ENCODE measurements at places on chromosomes 7 and 10.

DNA sequence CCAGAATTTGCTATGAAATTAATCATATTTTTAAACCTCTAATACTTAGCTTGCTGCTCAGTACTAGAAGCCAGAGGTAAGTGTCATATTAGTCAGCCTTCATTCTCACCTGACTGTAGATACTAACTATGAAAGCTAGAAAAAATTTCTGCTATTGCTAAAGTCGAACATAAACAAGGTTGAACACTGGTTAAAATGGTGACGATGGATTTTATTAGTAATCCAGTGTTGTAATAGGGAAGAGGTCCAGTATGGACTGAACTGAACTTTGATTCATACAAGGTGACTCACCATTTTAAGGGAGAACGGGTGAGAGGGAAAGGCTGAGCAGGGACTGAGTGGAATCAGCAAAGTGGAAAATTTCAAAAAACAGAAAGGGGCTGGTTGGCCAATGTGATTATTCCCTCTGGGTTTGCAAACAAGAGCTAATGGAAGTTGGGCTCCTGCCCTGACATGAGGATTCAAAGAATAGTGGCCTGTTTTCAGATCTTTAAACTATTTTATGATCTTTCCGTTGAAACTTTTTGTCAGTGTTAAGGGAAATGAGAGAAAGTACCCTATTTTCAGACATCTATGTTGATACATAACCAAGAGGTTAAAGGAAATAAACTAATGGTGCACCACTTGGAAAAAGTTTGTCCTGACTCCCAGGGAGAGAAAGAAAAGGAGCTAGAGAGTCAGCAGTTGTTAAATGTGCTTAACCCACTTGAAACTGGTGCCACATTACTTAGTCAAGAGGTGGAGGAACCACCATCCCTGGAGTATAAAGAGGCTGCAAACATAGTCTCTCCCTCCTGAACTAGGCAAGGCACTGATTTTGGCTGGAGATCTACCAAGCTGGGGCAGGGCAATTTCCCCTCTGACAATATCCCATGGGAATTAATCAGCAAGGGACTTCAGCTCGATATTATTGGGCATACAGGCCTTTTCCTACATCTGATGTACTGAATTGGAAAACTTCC is 15.3 kb upstream of the AKR1C1 start:
- ATAC-seq, result no peak

- ATAC-seq, result no peak
Observed at GRCh38 chr10:108411206-108411605, 1246.7 kb upstream of the SORCS1 start.

DNA sequence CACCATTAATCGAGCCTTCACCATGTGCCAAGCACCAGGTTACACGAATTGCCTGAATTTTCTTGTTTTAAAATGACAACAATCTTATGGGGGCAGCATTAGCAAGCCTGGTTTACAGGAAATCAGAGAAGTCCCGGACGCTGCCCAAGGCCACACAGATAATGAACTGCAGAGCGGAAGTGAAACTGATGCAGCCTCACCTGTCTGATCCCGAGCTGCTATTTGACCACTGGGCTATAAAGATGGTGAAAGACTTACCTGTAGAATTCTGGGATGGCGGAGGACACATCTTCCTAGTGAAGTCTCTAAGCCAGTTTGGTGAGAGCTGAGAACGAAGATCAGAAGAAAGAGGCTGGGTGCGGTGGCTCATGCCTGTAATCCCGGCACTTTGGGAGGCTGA is 21.7 kb upstream of the GALNTL5 start:
- no peak for ATAC-seq

- ATAC-seq, result no peak
Observed at GRCh38 chr10:60382946-60383681, 6.6 kb downstream of the ANK3 start.

- no peak for ATAC-seq
Observed at GRCh38 chr7:150371996-150372270, 3.3 kb downstream of the REPIN1 start.

DNA sequence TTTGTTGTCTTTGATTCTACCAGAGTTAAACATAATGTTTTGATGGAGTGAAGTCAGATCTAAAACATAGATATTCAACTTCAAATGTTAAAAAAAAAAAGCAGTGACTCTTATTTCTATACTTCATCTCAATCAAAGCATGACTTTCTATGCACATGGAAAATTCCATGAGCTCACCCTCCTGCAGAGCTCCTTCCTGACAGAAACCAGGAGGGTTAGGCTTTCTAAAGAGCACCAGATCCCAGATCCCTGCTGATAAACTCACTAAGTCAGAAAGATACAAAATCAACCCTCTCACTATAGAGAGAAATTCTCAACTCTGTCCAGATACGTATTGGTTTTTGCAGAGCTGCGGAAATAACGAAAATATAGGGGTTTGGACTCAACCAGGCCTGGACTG is 122.6 kb downstream of the FAM107B start:
- no peak for ATAC-seq

DNA sequence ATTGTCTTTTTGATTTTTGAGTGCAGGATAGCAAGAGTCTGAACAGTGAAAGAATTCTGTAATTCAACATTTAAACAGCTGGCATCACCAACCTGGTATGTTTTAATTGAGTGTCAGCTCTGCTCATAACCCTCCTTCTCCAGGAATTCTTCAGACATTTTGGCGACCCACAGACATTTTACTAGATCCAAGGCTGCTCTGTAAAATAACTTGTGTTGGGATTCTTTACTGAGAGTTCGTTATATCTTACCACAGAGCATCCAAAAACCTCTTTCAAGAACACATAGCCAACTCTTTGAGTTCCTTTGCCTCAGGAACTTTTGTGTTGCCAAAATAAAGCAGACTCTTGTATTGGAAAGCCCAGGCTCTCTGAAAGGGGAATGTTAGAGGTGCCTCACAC is 27.7 kb upstream of the SORCS3 start:
- ATAC-seq, result no peak

DNA sequence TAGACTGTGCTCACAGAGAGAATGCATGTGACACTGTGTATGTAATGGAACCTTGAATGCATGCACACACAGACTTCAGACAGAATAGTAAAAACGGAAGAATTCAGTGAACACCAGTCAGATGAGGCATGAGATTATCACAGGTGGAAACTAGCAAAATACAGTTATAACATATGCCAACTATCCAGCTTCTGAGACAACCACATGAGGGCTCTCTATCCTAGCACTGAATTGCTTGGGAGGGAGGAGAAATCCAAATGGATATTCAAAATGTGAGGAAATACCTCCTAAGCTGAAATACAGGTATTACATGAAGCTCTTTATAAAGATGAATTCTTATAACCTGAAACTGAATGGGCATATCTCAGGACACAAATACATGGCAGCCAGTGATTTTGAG is 30.6 kb downstream of the GARS1 start:
- ATAC-seq, result no peak

DNA sequence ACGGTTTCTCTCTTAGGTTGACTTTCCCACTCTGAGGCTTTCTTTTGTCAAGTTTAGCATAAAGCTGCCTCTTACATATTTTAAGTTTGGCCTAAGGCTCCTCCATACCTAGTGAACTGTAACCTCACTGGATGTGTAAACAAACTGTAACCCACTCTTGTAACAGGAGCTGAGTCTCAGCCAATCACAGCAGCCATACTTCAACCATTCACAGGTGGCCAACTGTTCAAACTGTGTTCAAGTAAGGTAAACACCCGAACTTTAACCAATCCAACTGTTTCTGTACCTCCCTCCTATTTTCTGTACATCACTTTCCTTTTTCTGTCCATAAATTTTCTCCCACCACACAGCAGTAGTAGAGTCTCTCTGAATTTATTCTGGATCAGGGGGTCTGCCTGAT is 7.7 kb upstream of the NRBF2 start:
- ATAC-seq, result no peak

GRCh38 chr10:5968681-5969453 is 8.5 kb downstream of the IL15RA start:
- peak; percentile 15 for ATAC-seq

DNA sequence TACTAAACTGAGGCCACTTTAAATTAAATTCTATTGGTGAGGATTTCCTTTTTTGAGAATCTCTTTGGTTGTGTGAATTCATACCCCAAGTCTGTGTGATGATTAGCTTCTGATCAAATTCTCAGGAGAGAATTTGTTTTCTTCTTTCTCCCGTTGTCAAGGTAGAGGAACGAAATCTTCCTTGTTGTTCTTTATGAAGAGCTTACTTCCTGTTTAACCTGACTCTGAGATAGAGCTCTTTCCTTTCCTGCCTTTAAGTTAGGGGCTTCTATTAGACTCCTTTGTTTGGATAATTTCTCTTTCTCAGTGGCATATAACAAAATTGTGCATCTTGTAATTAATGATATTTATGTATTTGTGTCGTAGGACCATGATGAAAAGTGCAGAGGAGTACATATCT is 572.1 kb downstream of the REEP3 start:
- no peak for ATAC-seq

- ATAC-seq, result no peak
Observed at GRCh38 chr7:20276705-20277472, 53.8 kb upstream of the ITGB8 start.

DNA sequence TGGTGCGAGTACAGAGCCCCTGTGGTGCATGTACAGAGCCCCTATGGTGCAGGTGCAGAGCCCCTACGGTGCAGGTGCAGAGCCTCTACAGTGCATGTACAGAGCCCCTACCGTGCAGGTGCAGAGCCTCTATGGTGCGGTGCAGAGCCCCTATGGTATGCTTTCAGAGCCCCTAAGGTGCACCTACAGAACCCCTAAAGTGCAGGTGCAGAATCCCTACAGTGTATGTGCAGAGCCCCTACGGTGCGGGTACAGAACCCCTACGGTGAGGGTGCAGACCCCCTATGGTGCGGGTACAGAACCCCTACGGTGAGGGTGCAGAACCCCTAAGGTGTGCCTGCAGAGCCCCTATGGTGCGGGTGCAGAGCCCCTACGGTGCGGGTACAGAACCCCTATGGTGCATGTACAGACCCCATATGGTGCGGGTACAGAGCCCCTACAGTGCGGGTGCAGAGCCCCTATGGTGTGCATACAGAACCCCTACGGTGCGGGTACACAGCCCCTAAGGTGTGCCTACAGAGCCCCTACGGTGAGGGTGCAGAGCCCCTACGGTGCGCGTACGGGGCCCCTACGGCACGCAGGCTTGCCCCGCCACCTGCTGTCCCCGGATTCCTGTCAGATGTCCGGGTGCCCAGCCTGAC is 53.5 kb downstream of the MGMT start:
- ATAC-seq, result no peak

- no peak for ATAC-seq
Observed at GRCh38 chr10:48774416-48775205, 89.9 kb downstream of the WDFY4 start.

GRCh38 chr10:89683883-89684282 is 17.5 kb upstream of the KIF20B start:
- peak; percentile 68 for ATAC-seq

- ATAC-seq, result peak; percentile 10
Observed at GRCh38 chr7:131610007-131610406, 53.6 kb upstream of the PODXL start.

DNA sequence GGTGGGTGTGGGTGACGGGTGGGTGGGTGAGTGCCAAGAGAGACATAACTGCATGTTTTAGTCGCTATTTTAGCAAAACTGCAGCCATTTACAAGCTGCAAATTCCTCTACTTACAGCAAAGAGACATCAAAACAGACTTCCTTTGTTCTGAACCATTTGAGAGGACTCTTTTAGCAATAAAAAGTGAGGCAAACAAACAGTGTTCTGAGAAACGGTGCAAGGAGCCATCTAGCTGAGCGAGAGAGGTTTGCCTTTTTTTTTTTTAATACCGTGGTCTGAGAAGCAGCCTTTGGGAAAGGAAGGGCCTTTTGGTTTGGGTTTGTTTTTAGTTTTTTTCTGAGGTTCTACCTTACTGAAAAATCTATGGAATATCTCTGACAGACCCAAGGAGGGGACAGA is 62.9 kb downstream of the SCRN1 start:
- no peak for ATAC-seq

DNA sequence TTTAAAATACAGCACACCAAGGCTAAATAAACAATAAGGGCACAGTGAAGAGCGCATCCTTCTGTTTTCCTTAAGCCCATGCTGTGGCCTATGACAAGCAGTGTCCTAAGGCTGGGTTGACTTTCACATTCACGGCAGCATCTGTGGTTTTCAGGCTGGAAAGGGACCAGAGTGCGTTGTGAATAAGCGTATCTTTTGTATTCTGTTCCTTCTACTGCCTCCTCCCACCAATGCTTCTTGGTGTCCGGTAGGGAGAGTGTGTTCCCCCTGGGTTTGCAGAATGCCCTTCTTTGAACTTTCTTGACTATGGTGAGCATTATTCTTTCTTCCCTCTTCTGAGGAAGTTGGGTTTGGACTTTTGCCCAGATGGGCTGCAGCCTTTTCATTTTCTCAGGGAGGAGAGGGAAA is 73.6 kb downstream of the ABCA13 start:
- peak; percentile 78 for ATAC-seq

DNA sequence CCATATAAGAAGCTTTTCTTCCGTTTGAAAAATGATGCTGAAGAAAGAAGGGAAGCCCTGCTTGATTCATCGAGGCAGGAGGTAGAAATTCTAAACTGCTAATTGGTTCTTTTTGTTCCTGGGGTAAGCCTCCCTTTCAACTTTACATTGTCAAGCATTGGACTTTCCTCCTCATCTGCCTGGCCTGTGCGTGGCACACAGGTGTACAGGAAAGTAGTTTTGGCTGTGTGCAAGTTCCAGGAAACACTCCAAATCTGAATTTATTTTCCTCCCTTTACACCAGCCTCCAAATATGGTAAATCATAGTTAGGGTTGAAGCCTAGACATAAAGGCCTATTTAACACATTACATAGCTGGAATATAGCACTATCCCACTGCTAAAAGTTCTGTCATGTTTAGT is 18.2 kb upstream of the RELN start:
- ATAC-seq, result no peak

All from motor neuron (in vitro differentiated cells).